ENCODE measurements at places on chromosomes 7 and 10.

DNA sequence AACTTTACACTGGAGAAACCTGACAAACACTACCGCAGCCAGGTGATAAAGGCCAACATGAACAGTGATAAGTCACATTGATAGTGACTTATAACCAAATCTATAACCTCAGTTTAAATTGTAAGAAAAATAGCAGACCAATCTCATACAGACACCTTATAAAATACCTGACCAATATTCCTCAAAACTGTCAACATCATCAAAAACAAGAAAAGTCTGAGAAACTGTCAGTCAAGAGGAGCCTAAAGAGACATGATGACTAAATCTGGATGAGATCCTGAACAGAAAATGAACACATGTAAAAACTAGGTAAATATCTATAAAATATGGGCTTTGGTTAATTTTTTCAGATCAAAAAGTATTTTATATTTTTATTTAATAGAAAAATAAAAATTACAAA is 233.3 kb downstream of the HPSE2 start:
- no peak for DNase-seq

DNA sequence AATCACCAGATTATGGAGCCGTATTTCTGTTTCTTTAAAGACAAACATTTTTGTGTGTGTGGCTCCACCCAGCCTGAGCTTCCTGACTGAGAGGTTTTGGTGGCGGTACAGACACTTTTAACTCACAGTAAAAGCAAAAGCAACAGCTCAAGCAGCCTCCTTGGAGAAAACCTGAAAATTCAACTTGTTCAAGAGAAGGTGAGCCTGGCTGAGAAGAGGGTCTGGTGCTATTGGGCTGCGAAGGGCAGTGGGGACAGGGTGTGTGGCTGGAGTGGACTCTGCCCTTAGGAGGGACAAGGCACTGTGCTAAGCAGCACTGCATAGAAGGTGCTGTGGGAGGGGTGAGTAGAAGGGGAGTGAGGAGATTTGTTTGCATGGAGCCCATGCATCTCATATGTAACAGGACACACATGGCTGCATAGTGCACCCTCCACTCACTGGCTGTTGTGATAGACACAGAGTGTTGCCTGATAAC is at the start of gene GIMAP7:
GIMAP7 (plus strand) TSS at position 125 of the 475 bp plus-strand sequence. CDS start 5,103 bp downstream, outside the sequence.
- DNase-seq = no peak

DNA sequence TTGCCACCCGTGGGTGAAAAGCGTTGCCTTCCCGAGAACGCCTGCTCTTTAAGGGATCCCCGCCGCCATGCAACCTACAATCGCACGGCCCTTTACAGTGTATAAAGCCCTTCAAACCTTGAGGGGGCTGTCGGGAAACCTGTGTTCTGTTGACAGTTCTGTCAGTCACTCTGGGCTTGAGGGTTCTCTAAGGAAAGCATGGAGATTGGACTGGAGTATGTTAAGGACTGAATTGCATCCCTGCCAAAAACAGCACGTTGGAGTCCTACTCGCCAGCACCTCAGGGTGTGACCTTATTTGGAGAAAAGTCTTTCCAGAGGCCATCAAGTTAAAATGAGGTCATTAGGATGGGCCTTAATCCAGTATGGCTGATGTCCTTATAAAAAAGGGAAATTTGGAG is 70.6 kb downstream of the PFKFB3 start:
- DNase-seq = no peak

- DNase-seq = no peak
Observed at GRCh38 chr10:80506189-80506575, 31.5 kb upstream of the SH2D4B start.

GRCh38 chr10:129886263-129886662 is 77.8 kb downstream of the EBF3 start:
- no peak for DNase-seq

- peak; percentile 23 for DNase-seq
Observed at GRCh38 chr7:68980011-68980410, 618.3 kb upstream of the AUTS2 start.

Data from AG20443 (cell line).